Fibroblast of villous mesenchyme (primary cell): ENCODE measurements at places on chromosomes 3 and 15.

DNA sequence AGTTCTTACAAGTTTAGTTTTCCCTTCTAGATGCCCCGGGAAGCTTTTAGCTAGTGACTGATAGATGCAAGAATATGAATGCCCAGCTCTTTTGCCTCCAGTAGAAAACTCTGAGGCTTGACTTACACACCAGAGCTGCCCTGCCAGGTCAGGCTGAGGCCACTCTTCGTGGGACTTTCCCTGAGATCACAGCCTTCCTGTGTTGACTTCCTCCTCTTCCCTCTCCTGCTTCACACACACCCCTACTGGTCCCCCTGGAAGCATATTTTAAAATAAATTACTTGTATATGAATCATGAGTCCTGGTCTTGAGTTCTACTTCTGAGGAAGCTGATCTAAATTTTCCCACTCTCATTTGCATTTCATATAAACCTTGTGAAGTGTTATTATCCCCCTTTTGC is 413.7 kb downstream of the PDCD6IP start:
- no peak for DNase-seq

GRCh38 chr3:196938124-196938523 is 4.2 kb downstream of the NCBP2 start:
- no peak for DNase-seq

- DNase-seq = no peak
Measured at GRCh38 chr15:94182883-94183282, 48.5 kb upstream of the MCTP2 start.

GRCh38 chr15:58966698-58967097 is 20.8 kb upstream of the RNF111 start:
- no peak for DNase-seq

GRCh38 chr15:40322531-40323238 is 807 bp upstream of the INAFM2 start:
- no peak for DNase-seq

GRCh38 chr3:16916840-16917239 is 32.1 kb downstream of the PLCL2 start:
- DNase-seq = no peak
